ENCODE measurements at places on chromosomes 2 and 18.

GRCh38 chr2:241741016-241741415 lies 6.6 kb downstream of the D2HGDH start:
- DNase-seq: no peak

- no peak for DNase-seq
Observed at GRCh38 chr2:58441643-58442042, 200.5 kb upstream of the FANCL start.

- DNase-seq: no peak
Observed at GRCh38 chr2:89848114-89848513, 1156.6 kb downstream of the RPIA start.

GRCh38 chr2:240509667-240510512 lies 47.9 kb downstream of the ANKMY1 start:
- DNase-seq: no peak

DNA sequence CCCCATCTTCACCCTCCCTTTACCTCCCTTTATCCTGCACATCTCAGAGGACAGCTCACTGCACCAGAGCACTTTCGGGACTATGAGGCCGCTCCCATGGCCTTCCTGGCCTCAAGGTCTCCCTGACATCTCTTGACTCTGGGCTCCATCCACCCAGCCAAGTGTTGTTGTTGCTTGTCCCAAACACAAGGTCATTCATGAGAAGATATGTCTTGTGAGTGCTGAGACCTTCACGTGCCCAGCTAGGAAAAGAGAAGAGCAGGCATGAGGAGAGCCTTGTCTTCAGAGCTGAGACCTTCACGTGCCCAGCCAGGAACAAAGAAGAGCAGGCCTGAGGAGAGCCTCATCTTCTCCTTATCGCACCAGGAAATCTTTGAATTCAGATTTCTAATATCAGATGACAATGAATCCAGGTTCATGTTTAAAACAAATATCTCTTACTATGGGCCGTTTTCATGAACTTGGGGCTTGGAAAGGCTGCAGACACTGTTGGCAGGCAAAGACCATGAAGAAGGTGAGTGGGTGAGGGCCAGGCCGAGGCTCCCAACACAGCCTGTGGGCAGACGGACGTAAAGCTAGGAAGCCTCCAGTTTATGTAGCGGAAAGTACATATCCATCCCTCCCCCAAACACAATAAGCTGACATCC lies 256.1 kb downstream of the NDUFA10 start:
- DNase-seq: no peak

DNA sequence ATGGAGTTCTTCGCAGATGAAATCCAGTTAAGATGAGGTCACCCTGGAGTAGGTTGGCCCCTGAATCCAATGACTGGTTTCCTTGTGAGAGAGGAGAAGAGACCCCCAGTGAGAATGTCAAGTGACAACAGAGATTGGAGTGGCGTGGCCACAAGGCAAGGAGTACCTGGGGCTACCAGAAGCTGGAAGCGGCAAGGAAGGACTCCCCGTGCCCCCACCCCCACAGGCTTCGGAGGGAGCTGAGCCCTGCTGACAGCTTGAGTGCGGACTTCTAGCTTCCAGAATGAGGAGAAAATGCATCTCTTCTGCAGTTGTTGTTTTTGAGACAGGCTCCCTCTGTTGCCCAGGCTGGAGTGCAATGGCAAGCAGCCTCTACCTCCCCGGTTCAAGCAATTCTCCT lies 78.0 kb upstream of the HPCAL1 start:
- no peak for DNase-seq

GRCh38 chr18:28637897-28638296 lies 461.0 kb upstream of the CDH2 start:
- DNase-seq: no peak

- DNase-seq: no peak
Observed at GRCh38 chr2:11891028-11891427, 144.6 kb downstream of the LPIN1 start.

DNA sequence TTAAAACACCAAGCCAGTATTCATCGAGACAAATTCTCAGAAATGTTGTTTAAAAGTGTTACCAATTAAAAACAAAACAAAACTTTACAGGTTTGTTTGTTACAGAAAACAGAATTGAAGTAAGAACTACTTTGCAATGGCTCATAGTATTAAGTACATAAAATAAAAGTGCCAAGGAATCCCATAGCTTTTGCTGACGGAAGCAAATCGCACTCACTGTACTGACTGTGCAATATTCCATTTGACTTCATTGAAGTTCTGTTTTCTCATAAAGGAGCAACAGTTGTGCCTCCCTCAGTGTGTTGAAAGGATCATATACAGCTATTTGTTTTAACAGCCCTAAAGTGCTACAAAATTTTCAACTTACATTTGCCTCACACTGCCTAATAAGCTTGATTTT lies 507.8 kb downstream of the SPAG16 start:
- no peak for DNase-seq

- no peak for DNase-seq
Observed at GRCh38 chr18:48961547-48961946, 10.8 kb upstream of the SMAD7 start.

- no peak for DNase-seq
Observed at GRCh38 chr2:104539649-104540048, 314.3 kb upstream of the POU3F3 start.

DNA sequence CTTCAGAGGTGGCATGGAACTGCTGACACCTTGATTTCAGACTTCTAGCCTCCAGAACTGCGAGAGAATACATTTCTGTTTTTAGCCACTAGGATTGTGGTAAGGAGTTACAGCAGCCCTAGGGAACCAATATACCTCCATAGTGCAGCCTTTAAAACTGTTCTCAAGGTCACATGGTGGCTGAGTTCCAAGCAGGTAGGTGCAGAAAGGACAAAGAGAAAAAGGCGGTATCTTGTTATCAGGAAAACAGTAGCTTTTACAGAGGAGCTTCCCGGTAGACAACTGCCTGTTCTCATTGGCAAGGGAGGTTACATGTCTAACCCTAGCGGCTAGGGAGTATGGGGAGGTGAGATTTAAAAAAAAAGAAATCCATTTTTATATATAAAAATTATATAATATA lies 96.2 kb upstream of the BCL2L11 start:
- no peak for DNase-seq

DNA sequence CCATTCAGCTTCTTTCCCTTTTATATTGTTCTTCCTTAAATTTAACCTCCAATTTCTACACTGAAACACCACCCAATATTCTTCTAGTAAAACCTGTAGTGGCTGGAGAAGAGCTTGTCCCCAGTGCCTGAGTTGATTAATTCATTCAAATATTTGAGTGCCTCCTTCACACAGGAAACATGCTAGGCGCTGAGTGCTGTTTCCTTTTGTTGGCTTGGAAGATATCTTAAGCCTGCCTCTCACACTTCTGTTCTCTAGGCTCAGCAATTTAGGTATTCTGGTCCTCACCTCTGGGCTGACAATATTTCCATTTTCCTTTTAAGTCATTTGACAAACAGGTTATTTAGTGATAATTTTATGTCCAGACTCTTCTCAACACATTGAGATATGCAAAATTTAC lies 185.4 kb downstream of the SETBP1 start:
- no peak for DNase-seq

DNA sequence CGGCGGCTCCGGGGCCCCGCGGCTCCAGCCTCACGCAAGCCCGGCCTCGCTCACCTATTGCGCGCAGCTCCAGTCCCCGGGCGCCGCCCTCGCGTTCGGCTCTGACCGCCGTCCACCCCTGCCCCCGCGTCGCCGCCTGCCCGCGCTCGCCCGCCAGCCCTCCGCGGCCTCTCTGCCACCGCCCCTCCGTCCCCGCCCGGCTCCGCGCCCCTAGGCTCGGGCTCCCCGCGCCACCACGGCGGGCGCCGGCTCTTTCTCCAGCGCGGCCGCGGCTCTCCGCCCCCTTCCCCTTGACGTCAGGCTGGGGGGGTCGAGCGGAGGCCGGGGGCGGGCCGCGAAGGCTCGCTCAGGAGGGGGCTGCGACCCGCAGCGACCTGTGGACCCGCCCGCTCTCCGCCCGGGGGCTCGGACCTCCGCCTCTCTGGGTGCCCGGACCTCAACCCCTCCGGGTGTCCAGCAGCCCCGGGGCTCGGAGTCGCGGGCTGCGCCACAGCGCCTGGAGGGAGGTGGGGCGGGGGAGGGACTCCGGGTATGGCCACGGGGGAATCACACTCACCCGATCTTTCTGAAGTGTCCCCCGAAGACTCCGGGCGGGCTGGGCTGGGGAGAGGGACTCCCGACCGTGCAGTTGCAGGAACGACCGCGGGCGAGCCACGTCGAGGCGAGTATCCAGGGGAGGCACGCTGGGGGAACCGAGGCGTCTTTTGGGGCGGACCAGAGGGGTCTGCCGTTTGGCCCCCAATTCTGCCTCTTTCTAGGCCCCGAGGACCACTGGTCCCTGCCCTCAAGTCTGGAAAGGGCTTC lies at the start of gene SEMA4C:
Gene SEMA4C, minus strand, starts transcription at position 259 of the 804 bp plus-strand sequence. CDS start 2,194 bp downstream, outside the sequence.
- DNase-seq: no peak

DNA sequence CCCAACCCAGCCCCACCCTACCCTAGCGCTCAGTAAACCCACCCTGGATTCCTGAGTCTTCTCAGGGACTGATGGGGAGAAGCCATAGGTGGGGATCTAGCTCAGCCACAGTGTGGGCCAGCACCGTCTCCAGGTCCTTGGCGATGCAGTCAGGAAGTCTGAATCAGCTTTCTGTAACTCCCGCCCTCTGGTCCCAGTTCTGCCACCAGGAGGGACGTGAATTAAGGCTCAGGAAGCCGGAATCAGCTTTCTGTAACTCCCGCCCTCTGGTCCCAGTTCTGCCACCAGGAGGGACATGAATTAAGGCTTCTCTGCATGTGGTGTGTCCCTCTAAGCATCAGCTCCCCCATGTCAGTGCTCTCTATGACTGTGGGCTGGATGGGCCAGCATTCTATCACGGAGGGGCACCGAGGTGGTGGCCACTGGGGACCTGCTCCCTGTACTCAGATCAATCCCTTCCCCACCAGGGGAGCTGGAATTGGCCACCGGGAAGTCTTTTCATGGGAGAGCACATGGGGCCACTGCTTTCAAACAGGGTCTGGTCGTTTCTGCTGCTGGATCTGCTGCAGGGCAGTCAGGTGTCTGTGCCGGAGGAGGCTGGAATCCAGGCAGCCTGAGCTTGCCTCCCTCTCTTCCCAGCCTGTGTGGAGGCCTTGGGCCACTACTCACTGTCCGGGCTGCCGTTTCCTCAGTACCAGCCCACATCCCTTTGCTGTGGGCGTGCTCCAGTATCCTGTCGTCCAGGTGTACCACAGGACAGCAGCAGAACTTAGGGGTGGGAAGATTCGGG lies 24.7 kb downstream of the ASB18 start:
- DNase-seq: no peak

GRCh38 chr2:2038746-2039530 lies 292.1 kb downstream of the MYT1L start:
- no peak for DNase-seq

DNA sequence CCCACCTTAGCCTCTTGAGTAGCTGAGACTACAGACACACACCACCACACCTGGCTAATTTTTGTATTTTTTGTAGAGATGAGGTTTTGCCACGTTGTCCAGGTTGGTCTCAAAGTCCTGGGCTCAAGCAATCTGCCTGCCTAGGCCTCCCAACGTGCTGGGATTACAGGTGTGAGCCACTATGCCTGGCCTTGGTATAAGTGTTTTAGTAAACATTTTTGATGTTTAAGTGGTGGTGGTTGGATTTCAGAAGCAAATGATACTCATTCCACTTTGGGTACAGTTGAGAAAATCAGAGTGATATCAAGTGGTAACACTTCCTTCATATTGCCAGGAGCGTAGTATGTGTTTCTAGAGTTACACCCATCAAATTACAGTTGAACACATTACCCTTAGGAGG lies 25.4 kb downstream of the ACADL start:
- no peak for DNase-seq

DNA sequence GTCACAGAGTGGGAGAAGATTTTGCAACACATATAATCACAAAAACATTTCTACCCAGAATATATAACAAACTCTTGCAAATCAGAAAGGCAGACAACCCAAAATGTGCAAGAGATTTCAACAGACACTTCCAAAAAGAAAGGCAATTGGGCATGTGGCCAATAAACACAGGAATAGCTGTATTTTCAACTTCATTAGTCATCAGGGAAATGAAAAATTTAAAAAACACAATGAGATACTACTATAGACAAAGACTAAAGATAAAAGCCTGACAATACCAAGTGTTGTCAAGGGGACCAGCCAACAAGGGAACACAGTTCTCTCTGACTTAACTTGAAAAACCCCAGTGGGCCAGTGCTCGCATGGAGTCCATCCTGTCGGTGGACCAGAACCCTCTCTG lies 40.5 kb downstream of the MTHFD2 start:
- DNase-seq: no peak

DNA sequence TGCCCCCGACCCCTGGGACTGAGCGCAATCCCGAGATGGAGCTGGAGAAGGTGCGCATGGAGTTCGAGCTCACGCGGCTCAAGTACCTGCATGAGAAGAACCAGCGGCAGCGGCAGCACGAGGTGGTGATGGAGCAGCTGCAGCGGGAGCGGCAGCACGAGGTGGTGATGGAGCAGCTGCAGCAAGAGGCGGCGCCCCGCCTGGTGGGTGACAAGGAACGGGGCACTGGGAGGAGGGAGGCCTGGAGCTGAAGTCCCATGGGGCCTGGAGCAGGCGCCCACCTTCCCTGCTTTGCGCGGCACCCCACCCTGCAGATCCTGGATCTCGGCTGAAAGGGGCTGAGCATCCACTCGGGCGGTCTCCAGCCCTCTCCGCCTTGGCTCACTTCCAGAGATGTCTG lies 1.2 kb downstream of the TMEM247 start:
- DNase-seq: no peak

DNA sequence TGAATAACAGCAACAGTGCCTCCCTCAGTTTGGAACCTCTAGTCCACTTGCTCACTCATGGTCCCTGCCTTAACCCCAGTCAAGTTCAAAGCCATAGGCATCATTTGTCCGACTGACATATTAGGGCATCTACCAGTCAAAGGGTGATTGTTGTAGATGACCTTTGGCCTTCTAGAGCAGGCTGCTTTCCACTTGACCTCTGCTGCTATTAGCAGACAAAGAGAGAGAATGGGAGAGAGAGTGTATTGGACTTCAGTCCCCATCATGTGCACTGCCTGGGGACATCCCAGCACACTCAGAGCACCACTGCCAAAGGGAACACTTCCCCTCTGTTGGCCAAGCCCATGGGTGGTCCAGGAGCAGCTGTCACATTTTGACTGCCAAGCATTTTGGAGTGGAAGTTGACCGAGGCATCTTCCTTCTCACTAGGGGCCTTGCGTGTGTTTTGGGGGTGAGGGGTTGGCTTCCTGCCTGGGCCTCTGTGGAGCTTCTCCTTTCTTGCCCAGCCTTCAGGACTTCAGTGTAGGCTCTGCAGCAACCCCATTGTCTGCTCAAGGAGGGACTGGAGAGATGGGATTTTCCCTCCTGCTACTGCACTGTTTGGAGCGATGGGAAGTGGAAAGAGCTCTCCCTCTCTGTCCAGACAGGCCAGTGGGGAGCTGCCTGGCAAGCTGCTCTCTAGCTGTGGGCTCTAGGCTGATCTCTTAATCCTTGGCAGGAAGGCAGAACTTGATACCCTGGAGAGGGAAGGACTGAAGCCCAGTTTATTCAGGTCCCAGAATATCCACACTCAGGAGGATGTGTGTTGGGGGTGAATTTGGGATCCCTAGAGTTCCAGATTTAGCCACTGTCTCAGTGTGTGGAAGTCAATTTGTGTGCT lies 68.1 kb downstream of the TMEM247 start:
- no peak for DNase-seq

GRCh38 chr2:40625849-40626248 lies 174.0 kb upstream of the SLC8A1 start:
- DNase-seq: no peak

GRCh38 chr2:239204136-239204875 lies 196.5 kb downstream of the HDAC4 start:
- DNase-seq: no peak

GRCh38 chr2:110124939-110125691 lies 9.5 kb upstream of the MALL start:
- DNase-seq: no peak
